ENCODE measurements at places on chromosomes 7 and 10.

DNA sequence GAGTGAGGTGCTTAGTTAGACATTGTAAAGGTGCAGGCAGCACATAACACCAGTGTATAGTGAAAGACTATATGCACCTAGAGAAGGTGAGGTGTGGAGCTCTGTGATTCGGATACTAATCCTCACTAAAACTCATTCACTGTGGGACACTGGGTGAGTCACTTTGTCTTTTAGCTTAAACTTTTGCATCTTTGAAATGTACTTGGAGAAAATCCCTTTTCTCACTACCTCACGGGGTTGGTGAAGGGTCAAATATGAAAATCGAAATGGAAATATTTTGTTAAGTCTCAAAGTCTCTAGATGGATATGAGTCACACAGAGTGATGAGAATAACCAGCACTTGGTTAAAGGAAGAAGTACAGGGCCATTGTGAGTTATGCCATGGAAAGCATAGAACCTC is 38.0 kb downstream of the MDFIC start:
- no peak for DNase-seq

DNA sequence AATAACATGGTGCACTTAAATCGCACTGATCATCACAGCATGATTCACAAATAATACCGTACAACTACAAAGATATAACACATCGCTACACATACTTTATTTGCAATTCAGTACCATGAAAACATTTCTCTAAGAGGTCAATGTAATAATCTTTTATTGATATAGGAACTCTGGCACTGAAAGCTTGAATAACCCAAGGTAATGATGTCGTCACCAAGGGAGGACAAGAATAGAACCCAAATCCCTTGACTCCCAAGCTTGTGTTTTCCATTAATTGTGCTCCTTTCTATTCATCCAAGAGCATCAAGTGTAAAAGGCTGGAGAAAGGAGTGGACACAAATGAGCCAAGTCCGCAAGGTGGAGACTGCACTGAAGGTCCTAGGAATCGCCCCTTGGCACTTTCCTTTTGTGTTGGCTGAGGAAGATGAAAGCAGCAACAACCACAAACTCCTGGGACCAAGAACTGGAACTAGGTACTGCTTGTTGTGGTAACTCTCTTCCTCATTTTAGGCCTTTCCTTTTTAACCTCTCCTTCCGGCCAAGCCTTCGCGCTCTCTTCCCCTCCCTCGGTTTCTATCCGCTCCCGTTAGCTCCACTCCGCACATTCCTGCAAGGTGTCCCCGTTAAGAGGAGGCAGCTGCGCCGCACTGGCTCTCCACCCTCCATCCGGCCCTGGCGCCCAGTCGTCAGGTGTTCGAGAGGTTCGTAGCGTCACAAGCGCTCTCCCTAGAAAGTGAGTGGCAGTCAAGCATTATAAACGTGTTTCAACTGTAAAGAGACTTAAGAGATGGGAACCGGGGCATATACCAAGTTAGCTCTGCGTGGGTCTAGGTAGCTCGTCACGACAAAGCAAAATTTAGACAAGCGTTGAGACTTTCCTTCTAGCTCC is 1.0 kb upstream of the CBLL1 start:
- no peak for DNase-seq

GRCh38 chr10:44818701-44819127 is 92.4 kb upstream of the TMEM72 start:
- DNase-seq, result no peak

DNA sequence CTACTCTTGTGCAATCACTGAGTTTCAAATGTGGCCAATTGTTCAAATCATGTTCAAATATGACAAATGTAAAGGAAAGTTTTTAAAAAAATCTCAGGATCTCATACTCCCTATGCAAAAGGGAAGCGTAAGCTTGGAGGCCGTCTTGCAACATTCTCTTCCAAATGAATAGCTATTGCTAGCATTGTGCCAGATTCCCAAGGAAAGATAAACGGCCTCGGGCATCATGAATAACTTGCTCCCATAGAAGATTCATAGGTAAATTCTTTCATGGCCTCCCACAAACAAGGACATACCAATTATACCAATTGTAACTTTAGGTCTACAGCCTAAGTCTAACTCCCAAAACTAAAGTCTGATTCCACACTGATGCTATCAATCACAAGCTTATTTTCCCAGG is 416.9 kb downstream of the THSD7A start:
- DNase-seq, result no peak

- no peak for DNase-seq
Measured at GRCh38 chr10:6763423-6763822, 183.3 kb upstream of the PRKCQ start.

DNA sequence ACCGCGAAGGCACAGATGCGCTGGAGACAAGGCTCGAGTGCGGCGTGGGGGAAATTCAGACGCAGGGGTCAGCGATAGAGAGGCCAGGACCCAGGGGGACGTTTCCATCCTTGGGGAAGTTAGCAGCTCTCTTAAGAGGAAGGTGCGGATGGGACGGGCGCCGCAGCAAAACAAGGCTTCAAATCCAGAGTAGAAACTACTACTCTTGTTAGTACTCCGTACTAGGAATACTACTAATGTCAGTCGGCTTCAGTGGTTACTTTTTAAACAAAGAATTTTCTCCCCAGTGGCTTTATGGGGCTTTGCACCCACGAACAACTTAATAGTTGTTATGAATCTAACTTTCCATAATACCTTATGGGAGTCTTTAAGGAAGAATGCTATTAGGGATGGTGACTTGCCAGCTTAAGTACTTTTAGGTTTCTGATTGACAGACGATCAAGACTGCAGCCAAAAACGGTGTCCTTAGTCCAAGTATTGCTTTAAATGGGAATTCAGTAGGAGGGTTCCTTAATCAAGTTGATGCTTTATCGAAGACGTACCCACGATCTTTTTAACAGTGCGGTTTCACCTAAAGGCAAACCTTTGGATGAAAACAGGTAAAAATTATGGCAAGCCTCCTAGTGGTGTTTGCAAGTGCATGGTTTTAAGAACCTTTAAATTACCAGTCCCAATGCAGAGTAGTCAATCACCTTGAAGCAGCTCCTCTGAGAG is 812 bp upstream of the IDE start:
- DNase-seq, result no peak

DNA sequence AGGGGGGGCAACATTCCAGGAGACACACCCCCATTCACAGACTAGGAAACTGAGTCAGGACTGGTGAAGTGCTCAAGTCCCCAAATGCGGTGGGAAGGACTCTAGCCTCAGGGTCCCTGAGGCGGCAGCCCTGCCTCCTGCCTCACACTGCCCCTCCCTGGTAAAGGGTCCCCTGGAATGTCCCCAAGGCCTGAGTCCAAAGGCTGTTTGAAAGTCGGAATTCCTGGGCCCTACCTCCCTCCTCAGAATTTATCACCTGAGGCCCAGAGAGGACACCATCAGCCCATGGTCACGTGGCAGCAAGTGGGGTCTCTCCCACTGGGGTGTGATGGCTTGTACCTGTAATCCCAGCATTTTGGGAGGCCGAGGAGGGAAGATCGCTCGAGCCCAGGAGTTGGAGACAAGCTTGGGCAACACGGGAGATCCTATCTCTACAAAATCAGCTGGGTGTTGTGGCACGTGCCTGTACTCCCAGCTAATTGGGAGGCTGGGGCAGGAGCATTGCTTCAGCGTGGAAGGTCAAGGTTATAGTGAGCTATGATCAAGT is 110.3 kb upstream of the TNRC18 start:
- no peak for DNase-seq

- DNase-seq, result no peak
Measured at GRCh38 chr10:85655411-85655810, 711.2 kb downstream of the GRID1 start.

GRCh38 chr7:149196151-149196704 is 882 bp downstream of the ZNF282 start:
- DNase-seq, result no peak

DNA sequence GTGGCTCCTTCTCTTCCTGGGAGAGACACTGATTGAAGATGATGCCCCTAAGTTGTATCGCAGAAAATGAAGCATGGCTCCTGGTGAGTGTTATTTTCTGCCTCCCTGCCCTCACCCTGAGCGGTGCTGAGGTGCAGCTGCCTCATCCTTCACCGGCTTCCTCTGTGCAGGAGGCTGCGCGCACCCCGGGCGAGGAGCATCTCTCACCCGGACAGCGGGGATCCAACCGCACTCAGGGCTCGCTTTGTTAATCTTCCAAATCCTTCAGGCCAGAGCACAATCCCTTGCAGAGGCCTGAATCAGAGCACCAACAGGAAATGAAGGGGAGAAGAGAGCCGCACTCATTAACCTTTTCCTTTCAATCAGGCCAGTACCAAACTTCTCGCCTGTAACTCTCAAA is 910.3 kb downstream of the CCSER2 start:
- DNase-seq, result no peak

DNA sequence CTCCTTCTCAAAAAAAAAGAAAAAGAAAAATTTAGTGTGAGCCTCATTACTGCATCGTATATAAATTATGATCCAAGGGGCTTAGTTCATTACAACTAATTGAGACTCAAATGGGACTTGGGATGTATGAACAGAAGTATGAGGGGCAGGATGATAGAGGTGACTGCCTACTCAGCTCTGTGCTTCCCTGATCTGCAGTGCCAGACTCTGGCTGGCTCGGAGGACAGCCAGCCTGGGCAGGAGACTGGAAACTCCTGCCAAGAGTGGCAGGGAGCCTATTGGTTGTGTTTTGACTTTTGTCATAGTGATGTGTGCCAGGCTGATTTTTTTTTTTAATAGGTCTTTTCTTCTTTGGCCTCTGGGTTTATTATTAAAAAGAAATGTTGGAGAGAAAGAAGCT is 73.8 kb upstream of the GTF2IRD1 start:
- no peak for DNase-seq

GRCh38 chr10:74924251-74924963 is 98.0 kb downstream of the KAT6B start:
- DNase-seq, result no peak

DNA sequence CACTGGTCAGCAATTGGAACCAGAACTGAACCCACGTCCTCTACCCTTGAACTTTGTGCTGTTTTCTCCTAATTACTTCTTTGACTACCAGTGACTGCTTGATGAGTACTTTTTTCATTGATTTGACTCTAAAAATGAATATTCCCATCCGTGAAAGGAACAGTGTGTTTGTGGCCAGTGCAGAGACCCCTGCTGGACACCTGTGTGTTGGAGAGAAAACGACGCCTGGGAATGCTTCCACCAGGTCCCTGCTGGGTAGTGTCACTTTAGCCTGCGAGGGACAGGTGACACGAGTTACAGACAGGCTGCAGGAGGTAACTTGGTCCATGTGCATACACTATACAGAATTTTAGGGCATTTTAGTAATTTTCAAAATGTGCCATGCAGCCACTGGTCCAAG is 6.8 kb upstream of the GJD4 start:
- no peak for DNase-seq

DNA sequence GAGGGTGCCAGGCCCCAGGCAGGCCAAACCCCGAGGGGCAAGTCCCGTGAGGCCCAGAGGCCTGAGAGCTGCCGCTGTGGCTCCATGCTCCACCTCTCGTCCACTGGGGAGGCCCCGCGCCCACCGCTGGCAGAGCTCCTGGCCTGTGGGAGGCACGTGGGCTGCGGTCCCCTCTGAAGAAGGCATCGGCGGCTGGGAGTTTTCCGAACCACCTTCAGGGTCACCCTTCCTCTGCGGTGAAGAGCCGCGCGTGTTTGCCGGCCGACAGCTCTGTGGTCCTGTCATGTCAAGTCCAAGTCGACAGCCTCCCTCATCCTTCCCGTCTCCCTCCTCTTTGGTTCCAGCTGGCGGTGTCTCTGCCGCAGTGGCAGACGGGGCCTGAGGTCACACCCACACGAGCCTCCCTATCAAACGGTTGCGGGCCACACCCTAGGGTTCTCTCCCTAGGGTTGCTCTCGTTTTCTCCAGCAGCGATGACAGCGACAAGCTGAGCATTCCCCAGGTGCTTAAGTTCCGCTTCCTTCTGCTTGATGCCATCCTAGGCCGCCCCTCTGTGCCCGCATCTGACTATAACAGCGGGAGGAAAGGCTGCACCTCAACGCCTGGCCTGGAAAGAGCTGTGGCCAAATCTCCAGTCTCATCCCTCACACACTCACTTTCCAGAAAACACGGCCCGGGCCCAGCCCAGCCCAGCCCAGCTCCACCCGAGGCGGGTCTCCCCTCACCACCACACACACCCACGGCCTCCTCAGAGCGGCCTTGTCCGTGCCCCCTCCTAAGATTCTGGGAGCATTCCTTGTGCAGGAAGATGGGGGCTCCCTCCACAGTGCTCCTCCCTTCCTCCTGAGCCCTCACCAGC is 185.0 kb downstream of the ELFN1 start:
- no peak for DNase-seq

DNA sequence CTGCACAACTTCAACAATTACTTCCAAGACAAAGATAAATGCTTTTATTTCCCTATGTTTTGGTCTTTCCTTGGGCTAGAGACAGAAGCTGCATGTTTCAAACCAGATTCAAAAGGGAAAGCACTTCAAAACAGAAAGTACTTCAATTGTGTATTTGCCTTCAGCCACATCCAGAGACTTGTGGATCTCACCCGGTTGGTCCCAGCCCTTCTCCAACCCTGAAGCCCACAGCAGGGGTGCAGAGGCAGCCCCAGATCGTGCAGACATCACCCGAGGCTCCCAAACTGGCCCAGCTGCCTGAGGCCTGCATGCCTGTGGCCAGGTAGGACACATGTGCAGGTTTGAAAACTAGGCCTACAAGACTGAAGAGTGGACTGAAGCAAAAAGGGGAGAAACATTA is 80.8 kb downstream of the ALOX5 start:
- no peak for DNase-seq

- no peak for DNase-seq
Measured at GRCh38 chr10:30742471-30742870, 112.9 kb upstream of the LYZL2 start.

GRCh38 chr10:99297033-99297432 is 32.1 kb upstream of the CNNM1 start:
- no peak for DNase-seq

DNA sequence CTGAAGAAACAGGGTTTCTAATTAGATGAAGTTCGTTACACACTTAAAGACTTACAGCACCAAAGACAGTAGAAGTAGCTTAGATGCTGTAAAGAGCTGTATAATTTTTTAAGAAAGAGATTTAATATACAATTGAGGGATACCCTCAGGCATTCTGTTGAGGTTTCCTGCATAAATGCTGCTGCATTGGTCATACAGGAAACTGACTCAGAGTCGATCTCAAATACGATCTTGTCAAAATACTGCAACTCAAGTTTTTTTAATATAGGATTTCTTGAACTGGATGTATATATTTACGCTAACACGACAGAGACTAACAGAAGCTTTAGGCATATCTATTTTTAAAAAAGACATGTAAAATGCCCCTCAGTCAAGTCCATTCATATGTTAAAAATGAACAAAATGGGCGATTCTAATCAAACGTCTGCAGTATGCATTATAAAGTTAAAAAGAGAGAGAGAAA is 2.4 kb upstream of the ARID5B start:
- DNase-seq, result no peak

- no peak for DNase-seq
Measured at GRCh38 chr7:80922253-80923049, 3.6 kb upstream of the SEMA3C start.
